ENCODE measurements at places on chromosomes 13 and 19.

DNA sequence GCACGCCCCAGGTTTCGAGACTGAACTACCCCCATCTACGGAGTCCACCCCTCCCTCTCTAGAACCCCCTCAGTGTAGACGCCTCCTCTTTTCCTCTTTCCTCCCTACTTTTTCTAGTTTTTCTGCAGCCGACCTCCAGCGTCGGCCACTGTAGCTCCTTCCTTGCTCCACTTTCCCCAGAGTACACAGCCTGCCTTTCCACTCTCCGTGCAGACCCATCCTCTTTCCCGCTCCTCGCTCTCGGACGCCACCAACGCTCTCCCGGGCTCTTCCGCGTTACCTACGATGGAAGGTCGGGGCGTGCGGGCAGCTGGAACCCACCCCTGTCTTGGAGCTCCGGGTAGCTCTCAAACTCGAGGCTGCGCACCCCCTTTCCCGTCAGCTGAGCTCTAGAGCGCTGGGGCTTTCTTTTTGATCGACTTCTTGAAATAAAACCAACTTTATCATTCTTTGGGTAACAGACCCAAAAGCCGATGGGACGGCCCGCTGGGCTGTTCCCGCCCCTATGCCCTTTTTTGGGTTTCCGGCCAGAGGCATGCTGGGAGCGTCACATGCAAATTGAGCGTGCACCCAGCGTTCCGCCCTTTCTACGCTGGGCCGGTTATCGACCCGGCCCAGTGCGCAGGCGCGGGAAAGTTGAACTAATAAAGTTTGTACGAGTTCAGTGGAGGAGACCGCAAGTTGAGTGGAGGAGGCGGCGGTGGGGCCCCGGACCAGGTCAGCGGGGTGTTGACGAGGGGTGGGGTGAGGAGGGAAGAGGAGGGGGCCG lies at the start of the genes BCL2L12 and IRF3:
TSS of gene BCL2L12 (plus strand) at position 583 of the 769 bp plus-strand sequence. CDS start 760 bp downstream, outside the sequence.
TSS of gene IRF3 (minus strand) at position 507 of the 769 bp plus-strand sequence. CDS start 1,019 bp downstream, outside the sequence.
- DNase-seq, result peak; percentile 99

DNA sequence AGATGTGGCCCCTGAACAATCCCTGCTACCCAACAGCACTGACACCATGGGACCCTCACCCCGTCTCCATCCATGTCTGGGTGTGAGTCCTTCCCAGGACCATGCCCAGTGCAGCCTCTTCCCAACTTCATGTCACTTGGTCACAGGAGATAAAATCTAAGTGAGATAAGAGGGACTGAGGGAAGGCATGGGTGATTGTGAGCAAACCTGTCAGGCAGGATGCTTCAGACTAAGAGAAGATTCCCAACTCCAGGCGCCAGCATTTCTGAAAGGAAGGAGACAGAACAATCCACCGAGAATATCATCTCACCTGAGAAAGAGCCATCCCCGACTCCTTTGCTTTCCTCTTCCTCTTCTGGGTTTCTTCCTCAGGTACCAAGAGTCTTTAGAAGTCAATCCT lies 7.5 kb downstream of the ZNF320 start:
- DNase-seq, result no peak

- DNase-seq, result peak; percentile 61
These were observed 2.5 kb downstream of the PRR36 start for GRCh38 chr19:7871437-7872305.

DNA sequence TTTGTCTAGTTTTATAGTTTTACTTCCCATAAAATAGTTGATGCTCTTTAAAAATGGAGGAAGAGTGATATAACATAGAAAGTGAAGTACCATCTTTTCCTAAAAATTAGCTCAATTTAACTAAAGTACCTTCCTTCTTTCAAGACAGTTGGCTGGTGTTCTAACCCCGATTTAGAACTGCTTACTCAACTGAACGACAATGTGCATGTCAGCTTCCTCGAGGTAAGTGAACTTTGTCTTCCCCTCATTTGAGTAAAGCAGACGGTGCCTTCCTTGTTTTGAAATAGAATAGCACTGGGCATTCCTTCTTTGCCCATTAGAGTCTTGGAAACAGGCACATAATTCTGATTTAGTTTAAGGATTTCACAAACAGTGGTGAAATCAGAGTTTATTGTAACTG lies 1519.2 kb downstream of the EFNB2 start:
- DNase-seq, result no peak

GRCh38 chr19:18526316-18526715 lies 4.4 kb upstream of the ELL start:
- no peak for DNase-seq

- DNase-seq, result no peak
These were observed 2.0 kb downstream of the ZNF792 start for GRCh38 chr19:34961775-34962686.

DNA sequence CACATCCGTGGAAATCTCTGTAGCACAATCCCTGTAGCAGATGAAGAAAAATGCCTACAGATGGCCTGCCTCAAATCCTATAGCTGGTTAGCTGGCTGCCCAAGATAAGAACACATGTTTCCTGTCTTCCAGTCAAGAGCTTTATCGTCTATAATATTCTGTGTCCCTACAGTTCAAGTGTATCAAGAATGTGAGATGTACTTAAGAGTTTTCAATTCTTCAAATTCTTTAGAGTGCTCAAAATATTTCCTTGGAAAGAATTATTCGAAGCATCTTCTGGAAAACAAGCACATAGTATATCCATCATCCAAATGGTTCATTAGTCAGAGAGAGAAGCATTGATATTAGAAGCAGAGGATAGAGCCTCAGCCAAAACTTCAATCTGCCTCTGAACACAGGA lies 239.8 kb downstream of the COG6 start:
- no peak for DNase-seq

GRCh38 chr13:106274551-106275203 lies 260.8 kb downstream of the EFNB2 start:
- DNase-seq, result no peak

DNA sequence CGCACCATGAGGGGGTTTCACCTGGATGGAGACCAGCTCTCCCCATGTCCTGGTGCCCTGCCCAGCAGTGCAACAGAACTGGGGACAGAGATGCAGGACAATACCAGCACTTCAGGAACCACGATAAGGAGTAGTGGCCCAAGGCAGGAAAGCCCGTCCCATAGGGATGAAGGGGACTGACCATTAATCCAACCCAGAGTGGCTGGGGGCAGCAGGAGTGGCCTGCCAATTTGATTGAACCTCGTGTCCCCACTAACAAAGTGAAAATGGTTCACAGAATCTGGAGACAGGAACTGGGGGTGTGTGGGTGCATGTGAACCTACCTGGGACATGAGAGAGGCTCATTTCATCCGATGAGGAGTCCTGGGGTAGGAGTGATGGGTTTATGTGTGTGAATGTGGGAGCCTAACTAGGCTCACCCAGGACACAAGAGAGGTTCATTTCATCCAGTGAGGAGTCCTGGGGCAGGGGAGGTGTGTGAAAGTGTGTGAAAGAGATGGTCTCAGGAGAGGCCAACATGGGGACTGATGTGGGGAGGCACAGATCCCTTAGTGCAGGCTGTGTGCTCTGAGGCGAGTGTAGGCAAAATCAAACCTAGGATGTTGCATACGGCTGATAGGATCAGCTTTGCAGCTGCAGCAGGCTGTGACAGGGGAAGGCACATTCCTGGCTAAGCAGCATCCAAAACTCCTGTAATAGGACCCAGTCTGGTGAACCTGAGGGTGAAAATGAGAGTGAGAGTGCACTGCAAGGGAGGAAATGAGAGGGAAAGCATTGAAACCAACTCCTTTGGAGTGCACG lies 98.2 kb downstream of the ZNF429 start:
- no peak for DNase-seq

DNA sequence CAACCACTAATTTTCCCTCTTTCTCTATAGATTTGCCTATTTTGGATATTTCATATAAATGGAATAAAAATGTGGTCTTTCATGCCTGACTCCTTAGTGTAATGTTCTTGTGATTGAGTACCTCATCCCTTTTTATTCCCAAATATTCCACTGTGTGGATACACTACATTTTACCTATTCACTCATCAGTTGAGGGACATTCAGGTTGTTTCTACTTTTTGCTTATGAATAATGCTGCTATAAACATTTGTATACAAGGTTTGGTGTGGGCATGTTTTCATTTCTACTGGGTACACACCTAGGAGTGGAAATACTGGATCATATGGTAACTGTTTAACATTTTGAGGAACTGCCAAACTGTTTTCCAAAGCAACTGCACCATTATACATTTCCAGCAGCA lies 5.1 kb upstream of the WBP4 start:
- DNase-seq, result no peak

- no peak for DNase-seq
These were observed 169.2 kb downstream of the ZIC5 start for GRCh38 chr13:99802416-99802815.

DNA sequence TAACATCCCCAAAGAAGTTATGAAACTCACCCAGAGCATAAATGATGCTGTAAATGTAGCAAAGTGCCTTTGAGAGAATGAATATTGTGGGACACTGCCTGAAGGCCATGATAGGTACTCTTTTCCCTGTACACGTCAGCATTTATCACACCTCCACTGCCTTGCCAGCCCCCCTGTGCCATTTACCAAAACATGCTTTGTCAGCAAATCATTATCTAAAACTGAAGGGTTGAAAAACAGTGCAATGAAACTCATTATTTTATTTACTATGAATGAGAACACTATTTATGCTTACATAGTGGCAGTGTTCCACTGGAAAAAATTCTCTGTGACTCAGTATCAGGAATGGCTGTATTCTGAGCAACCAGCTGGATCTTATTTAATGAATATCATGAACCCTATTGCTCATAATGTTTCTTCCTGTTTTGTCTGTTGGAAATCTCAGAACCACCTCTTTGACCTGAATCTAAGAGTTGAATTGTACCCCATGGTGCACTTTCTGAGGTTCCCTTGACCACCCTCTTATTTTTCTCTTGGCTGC lies 564.1 kb downstream of the DCT start:
- DNase-seq, result no peak

DNA sequence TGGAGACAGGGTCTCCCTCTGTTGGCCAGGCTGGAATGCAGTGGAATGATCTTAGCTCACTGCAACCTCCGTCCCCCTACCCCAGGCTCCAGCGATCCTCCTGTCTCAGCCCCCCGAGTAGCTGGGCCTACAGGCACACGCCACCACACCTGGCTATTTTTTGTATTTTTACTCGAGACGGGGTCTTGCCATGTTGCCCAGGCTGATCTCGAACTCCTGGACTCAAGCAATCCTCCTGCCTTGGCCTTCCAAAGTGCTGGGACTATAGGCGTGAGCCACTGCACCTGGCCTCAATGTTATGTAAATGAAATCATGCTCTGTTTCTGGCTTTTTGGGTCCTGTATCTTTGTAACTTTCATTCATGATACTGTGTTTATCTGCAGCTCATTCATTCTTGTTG lies 8.1 kb upstream of the ZNF579 start:
- no peak for DNase-seq

- no peak for DNase-seq
These were observed 1431.9 kb upstream of the PCDH20 start for GRCh38 chr13:62847520-62847919.

GRCh38 chr13:110329798-110330461 lies 22.8 kb downstream of the COL4A2 start:
- DNase-seq, result no peak

DNA sequence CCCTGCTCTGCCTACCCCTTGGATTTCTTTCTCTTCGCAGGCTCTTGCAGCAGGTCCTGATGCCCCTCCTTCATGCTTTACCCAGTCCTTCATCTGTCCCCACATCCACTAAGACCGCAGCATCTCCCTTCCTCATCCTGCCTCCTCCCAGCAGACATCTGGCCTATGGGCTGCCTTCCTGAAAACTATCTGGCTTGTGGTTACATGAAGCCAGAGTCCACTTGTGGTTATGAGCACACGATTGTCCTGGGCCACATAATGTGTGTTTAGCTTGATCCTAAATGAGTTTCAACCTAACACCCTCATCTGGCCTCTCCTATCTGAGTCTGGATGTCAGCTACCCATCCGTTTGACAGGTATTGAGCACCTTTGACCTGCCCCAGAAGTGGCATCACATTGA lies 5.5 kb upstream of the ZNF175 start:
- DNase-seq, result no peak

DNA sequence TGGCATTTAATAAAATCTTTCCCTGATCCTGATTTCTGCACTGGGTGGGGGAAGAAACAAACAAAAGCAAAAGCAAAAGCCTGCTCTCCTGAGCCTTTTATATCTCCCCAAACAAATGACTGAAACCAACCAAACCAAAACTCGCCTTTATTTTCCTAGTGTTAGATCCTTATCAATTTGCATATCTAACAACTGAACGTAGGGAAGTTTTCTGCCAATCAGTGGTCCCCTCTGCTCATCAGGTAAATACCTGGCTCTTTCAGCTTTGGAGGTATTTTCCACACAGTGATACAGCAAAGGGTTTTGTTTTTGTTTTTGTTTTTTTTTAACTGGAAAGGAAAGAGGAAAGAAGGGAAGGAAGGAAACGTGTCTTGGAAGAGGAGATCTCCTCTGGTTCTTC lies 3.3 kb downstream of the AMER2 start:
- DNase-seq, result no peak

DNA sequence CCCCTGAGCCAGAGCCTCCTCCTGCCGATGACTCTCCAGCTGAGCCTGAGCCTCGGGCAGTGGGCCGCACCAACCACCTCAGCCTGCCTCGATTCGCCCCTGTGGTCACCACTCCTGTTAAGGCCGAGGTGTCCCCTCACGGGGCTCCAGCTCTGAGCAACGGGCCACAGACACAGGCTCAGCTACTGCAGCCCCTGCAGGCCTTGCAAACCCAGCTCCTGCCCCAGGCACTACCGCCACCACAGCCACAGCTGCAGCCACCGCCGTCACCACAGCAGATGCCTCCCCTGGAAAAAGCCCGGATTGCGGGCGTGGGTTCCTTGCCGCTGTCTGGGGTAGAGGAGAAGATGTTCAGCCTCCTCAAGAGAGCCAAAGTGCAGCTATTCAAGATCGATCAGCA lies 3.6 kb downstream of the KMT2B start:
- DNase-seq, result no peak
